ENCODE measurements at places on chromosomes 5 and 9.

- no peak for DNase-seq
Observed at GRCh38 chr5:164335837-164336236, 830.4 kb downstream of the MAT2B start.

GRCh38 chr9:78590068-78590467 lies 293.1 kb downstream of the PSAT1 start:
- no peak for DNase-seq

- DNase-seq = no peak
Observed at GRCh38 chr5:76393035-76393680, 9.9 kb upstream of the IQGAP2 start.

DNA sequence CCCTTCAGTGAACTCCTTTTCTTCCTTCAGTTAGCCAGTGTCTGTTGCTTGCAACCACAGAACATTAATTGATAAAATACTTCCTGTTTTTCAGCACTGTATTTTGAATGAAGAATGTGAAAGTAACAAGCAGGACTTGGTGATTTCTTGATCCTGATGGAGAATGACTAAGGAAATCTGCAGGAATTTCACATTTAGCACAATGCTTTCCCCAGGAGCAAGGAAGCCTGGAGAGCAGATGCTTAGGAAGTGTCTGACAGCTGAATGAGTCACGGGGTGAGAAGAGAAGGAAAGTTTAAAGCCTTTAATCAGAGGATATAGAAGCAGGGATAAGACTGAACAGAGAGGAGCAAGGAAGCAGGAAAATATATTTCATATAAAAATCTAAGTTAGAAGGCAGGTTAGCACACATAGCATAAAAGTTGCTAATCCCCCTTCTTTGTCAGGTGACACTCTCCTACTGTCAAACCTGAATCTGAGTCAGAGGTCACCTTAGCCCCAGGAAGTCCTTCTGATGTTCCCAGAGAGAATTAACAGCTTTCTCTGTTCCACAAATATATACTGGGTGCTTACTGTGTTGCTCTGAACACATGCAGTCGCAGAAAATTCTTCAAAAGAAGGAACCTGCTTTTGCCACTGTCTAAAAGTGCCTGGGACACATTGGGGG lies 59.7 kb downstream of the GNA14 start:
- DNase-seq = no peak

DNA sequence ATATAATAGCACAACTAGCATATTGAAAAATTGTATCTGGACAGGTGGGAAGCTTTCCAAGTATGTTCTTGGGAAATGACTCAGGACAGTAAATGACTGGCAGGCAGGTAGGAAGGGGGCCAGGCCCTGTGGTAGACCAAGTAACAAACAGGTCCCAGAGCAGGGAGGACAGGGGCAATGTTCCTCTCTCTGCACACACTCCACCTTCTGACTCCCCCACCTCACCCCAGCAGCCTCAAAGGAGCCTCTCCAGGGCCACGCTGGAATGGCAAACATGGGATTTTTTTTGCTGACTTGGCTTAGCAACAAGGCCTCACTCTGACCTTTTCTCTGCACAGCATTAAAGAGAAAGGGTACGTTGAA lies 31.1 kb upstream of the IQGAP2 start:
- DNase-seq = no peak

DNA sequence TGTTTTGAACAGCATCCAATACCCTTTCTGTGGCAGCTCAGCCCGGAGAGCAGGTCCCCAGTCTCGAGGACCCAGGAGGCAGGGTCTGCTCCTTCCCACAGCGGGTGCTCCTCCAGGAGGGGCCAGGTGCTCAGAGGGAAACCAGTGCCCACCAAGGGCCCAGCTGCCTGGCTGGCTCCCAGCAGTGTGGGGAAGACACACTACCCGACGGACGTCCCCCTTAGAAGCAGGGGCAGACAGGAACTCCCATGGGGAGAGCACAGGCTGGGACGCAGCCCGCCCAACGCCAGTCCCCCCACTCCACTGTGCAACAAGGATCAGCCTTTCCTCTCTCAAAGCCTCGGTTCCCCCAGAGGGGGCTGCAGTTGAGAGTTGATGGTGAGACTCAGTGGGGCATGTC lies 57.6 kb downstream of the ADAMTS2 start:
- no peak for DNase-seq

GRCh38 chr9:121781701-121782464 lies 130.4 kb downstream of the DAB2IP start:
- no peak for DNase-seq

GRCh38 chr9:91825866-91826265 lies 124.2 kb downstream of the ROR2 start:
- DNase-seq = no peak

DNA sequence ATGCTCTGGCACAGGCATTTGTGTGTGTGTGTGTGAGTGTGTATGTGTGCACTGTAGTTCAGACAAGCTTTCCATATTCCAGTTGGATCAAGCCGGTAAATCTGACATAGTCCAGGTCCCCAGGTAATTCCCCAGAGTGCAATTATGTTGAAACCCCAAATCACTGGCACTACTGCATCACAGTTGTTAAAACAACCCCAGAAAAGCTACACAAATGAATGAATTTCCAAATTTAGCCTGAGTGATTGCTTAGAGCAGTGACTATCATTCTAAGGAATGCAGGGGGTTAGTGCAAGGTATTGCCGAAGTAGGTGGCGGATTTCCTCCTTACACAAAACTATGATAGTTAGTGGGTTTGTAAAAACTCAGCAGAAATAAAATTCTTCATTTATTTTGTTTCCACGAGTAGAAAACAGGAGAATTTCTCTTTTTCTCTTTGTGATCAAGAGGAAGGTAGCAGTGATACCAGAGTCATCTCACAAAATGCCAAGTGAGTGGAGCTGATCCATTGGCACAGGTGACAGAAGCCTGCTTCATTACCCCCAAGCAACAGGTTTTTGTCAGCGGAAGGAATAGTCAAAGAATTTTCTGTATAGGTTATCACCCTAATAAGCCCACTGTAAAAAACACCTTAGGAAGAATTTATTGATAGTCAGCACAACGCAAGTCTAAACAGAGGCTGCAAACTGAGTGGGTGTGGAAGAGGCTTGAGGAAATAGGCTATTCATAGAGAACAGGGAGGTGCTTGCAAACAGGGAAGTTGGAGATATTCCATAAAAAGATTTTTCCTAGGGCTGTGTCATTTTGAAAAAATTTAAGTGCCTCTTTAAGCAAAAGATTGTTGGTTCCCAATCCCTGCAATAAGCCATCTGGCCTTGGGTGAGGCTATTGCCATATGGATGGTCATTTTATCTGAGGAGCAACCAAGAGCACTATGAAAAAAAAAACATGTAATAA lies 385.1 kb downstream of the CHSY3 start:
- DNase-seq = no peak

GRCh38 chr9:109297899-109298298 lies 23.0 kb downstream of the EPB41L4B start:
- no peak for DNase-seq

GRCh38 chr5:2048664-2049063 lies 165.9 kb upstream of the IRX4 start:
- DNase-seq = no peak

DNA sequence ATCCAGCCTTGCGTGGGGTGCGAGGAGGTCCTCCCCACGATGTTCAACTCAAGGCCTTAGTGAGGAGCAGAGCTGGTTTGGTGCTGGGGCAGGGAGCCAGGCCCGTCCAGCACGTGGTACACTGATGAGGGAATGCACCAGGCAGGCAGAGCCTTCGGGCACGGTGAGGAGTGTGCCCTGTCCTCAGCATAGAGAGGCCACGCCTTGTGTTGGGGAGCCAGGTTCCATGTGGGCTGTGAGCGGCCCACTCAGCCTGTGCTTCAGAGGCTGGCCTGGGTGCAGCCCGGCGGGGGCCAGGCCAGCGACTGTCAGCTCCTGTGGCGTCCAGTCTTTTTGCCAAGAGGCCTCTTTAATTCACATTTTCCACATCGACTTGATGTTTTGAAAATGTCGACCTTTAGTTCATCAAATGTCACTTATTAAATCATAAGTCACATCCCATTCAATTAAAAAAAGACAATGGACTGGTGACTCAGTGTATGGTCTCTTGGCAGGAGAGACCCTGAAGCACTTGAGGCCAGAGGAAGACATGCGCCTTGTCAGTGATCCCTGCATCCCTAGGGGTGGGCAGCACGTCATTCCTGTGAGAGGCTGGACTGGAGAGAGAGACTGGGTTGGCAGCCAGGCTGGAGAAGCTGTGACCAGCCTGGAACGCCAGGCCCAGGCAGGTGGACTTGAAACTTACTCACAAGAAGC lies 21.7 kb downstream of the ERGIC1 start:
- DNase-seq = no peak

- DNase-seq = no peak
Observed at GRCh38 chr5:87079219-87079618, 188.5 kb upstream of the RASA1 start.

DNA sequence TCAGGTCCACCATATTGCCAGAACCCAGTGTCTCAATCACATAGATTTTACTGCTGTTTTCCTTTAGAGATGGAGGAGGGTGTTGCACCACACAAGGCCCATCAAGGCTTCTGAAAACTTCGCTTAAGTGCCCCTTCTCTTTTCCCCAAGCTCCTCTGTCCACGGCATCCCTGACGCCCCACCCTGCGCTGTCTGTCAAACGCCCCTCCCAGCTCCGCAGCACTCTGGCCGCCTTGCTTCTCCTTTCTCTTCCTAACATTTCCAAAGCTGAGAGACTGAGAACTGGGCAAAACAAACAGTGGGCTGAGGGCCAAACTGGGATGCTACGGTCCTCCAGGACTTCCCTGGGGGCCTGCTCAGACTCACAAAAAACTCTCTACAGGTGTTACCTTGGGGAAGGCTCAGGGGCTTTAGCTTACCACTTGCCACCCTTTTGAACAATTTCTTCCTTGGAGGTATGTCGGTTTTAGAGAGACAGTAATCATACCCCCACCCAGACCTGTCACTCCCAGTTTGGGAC lies 28.3 kb upstream of the ERGIC1 start:
- no peak for DNase-seq

- DNase-seq = no peak
Observed at GRCh38 chr9:98096091-98096490, 22.9 kb downstream of the TRIM14 start.

GRCh38 chr5:2813678-2814077 lies 62.2 kb upstream of the IRX2 start:
- DNase-seq = no peak

GRCh38 chr9:137373611-137373980 lies 49.4 kb downstream of the EXD3 start:
- no peak for DNase-seq

DNA sequence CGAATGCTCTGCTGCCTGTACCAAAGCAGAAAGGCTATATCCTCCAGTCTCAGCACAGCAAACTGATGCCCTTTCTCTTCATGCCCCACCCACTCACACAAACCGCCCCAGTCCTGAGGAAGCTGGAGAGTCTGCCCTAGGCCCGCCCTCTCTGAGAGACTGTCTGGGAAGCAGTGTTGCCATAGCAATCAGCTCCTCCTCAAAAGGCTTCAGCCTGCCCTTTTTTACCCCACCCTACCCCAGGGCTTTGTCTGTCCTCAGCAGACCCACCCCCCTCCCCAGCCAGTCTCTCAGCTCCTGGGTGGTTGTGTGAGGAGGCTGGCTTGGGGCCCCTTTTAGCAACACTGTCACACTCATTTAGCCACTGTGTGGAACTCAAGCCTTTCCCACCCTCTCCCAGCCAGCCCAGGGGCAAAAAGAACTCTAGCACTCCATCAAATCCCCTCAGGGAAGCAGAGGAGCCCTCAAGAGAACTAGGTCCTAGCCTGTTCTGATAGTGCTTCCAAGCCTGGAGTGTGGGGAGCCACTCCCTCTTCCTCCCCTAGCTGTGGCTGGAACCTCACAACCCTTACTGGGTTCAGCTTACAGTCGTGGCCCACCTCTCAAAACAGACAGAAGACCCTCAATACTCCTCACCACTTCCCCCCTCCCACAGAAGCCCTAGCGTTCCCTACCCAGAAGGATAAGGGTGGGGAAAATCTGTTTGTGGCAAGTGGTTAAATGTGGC lies 1.4 kb downstream of the ATOSB start:
- no peak for DNase-seq

- no peak for DNase-seq
Observed at GRCh38 chr5:134127376-134127861, 12.9 kb downstream of the TCF7 start.

DNA sequence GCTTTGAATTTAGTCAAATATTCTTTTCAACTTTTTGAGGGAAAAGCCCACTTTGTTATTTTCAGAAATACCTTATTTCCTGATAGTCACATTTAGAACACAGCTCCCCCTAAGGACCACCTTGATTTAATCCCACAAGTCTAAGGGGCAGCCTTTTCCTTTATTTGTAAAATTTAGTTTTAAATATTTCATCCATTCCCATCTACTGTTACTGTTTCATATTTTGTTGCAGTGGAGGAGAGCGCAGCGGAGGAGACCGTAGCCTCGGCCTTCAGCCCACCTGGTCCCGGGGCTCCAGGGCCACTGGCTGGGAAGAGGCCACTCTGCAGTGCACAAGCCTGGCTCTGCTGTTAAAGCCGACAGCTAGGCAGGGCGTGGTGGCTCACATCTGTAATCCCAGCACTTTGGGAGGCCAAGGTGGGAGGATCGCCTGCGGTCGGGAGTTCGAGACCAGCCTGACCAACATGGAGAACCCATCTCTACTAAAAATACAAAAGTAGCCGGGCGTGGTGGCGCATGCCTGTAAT lies 19.6 kb downstream of the LPCAT1 start:
- no peak for DNase-seq

- no peak for DNase-seq
Observed at GRCh38 chr9:126569036-126569435, 44.7 kb upstream of the LMX1B start.

- DNase-seq = no peak
Observed at GRCh38 chr9:79264041-79264440, 307.7 kb upstream of the TLE4 start.

- no peak for DNase-seq
Observed at GRCh38 chr5:148909040-148909439, 82.6 kb downstream of the ADRB2 start.

DNA sequence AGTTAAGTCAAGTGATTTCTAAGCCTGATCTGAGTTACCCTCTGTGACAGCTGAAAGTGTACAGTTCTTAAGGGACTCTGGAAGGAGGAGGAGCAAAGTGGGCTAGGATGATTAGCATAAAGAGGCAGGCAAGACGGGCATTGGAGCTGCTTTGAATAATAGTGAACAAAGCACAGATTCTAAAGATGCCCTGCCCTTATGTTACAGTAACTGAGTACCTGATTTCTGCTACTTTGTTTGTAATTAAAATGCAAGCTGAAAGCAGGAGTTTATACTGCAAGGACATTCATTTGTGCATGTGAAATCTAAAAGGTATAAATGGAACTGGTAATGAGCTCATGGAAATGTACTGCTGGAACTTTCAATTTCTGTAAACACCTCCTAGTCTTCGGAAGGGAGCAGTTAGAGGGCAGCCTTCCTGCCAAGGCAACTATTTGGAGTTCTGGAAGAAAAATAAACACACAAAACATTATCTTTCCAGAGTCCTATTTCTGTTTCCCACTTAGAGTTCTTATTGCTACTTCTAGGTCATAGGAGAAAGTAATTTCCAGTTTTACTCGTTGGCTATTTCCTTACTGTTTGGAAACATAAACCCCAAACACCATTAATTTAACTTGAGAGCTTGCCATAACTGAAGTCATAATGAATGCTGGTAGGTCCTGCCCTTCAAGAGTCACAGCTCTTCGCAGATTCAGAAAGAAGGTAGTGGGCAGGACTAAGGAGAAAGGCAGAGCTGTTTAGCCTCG lies at the start of gene RANBP3L:
Gene RANBP3L (minus strand): TSS at position 45 of the 746 bp plus-strand sequence. CDS start 486 bp downstream, outside the sequence.
- DNase-seq = no peak

GRCh38 chr9:90770182-90770738 lies 31.4 kb upstream of the SYK start:
- no peak for DNase-seq
